ENCODE measurements at places on chromosomes 2 and 18. TPM values are rescaled to one million over a fixed set of nuclear protein-coding genes. Genes with fewer than 3 reads are reported as not detected.

DNA sequence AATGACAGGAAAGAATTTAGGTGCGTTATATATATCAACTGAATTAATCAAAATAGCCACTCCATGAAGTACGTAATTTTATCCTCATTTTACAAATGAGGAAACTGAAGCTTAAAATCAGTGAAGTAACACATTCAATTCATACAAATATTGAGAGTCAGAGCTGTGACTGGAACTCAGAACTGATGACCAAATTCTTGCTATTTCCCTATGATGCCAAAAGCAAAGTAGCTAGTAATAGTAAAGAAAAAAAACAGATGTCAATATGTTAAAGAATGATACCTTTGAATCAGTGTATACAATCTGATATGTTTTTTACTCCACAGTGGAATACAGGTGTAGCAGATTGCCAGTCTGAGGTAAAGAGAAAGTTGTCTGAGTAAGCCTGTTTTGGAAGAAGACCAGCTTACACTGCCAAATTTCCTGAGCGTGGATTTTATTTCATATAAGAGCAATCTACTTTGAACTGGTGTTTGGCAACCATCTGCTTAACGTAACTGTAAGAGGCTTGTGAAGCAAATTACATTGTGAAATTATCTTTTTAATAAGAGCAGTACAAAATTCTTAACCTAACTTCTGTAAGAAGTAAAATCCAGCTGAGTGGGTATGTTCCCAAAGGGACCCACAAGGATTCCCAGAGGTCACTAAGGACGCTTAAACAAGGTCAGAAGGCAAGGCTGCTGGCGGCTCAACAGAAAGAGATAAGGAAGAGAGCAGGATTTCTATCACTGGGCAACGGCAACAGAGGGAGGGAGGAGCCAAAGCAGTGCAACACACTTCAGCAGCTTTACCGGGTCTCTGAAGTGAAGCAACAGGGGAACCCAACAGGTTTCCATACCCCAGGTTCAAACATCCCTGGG lies 85.6 kb downstream of the IKZF2 start:
- no peaks in the 10 kb centered on the region for H3K27me3 ChIP-seq
- DNase-seq, result no peak
- H3K4me3 ChIP-seq, result peak overlapping the region; percentile 73
- no peaks in the 10 kb centered on the region for H3K36me3 ChIP-seq

GRCh38 chr2:65937379-65938160 lies 497.4 kb upstream of the MEIS1 start:
- H3K27ac ChIP-seq, result no peak overlapping the region
- DNase-seq, result no peak
- no peak overlapping the region for H3K4me3 ChIP-seq
- H3K27me3 ChIP-seq, result peaks cover 18% of the 10 kb centered on the region

Gene HNMT
- total RNA-seq, result 0.34 TPM

- no peaks in the 10 kb centered on the region for H3K4me1 ChIP-seq
- no peak overlapping the region for H3K27ac ChIP-seq
- H3K27me3 ChIP-seq, result peaks cover 3% of the 10 kb centered on the region
- no peaks in the 10 kb centered on the region for H3K36me3 ChIP-seq
- no peak overlapping the region for H3K4me3 ChIP-seq
These were observed 33.0 kb upstream of the CCDC195 start for GRCh38 chr2:224749136-224749535.

- no peak overlapping the region for H3K4me3 ChIP-seq
- no peaks in the 10 kb centered on the region for H3K36me3 ChIP-seq
- no peaks in the 10 kb centered on the region for H3K27me3 ChIP-seq
- peaks cover 21% of the 10 kb centered on the region for H3K4me1 ChIP-seq
These were observed 2.1 kb downstream of the ACTG2 start for GRCh38 chr2:73894877-73895276.

GRCh38 chr2:66481100-66481549 lies 46.2 kb downstream of the MEIS1 start:
- peaks cover 5% of the 10 kb centered on the region for H3K27me3 ChIP-seq
- DNase-seq, result no peak
- H3K36me3 ChIP-seq, result no peaks in the 10 kb centered on the region
- no peak overlapping the region for H3K4me3 ChIP-seq
- no peak overlapping the region for H3K27ac ChIP-seq

Gene ZAP70
- total RNA-seq, result 490 TPM

Gene PLGLB1
- total RNA-seq, result 21.0 TPM

Gene ABCB11
- not detected for total RNA-seq

Gene RGPD4
- 0.88 TPM for total RNA-seq

Gene C2orf78
- not detected for total RNA-seq

Gene PRSS56
- not detected for total RNA-seq

Gene TMEM247
- not detected for total RNA-seq

DNA sequence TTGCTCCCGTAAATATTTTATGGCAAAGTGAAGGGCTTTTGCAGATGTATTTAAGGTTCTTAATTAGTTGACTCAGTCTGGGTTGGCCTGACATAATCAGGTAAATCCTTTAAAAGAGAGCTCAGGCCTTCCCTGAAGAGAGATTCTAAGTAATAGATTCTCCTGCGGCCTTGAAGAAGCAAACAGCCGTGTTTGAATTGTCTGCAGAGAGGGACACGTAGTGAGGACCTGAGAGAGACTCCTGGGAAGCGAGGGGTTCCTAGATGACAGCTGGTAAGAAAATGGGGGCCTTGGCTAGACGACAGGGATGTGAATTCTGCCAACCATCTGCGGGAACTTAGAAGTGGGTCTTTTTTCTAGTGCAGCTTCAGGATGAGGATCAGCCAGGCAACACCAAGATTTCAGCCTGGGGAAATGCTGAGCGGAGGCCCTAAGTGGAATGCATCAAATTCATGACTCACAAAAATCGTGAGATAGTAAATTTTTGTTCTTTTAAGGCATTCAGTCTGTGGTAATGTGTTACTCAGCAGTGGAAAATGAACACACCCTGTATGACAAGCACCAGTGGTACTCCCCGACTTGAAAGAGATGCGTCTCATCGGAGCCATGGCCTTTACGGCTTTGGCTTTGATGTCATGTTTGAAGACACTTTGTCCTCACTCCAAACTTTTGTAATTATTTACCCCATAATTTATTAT lies 62.1 kb upstream of the SMIM21 start:
- H3K27ac ChIP-seq, result no peak overlapping the region
- DNase-seq, result no peak
- H3K27me3 ChIP-seq, result peaks cover 12% of the 10 kb centered on the region
- H3K4me1 ChIP-seq, result no peaks in the 10 kb centered on the region

DNA sequence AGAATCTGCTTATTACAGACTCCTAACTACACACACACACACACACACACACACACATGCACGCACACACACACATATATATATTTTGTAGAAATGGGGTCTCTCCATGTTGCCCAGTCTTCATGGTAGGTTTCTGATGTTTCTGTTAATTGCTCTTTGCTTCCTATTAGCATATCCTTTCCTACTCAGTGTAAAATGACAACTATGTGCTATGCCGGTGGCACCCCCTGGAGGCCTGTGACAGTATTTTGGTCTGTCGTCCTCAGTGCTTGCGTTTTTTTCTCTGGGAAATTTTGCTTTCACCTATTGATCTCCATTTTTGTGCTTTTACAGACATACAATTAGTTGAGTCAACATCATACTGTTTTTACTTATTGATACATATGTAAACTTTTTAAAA lies 322.1 kb downstream of the LRRTM1 start:
- no peak for DNase-seq
- no peaks in the 10 kb centered on the region for H3K36me3 ChIP-seq
- no peaks in the 10 kb centered on the region for H3K4me1 ChIP-seq
- no peak overlapping the region for H3K4me3 ChIP-seq

Gene USP14
- total RNA-seq, result 49.3 TPM

All from naive thymus-derived CD8-positive, alpha-beta T cell (primary cell).